Endothelial cell (in vitro differentiated cells): ENCODE measurements at places on chromosomes 5 and 9.

- peaks cover 3% of the 10 kb centered on the region for H3K27me3 ChIP-seq
- H3K36me3 ChIP-seq: peaks cover 42% of the 10 kb centered on the region
- H3K4me1 ChIP-seq: peaks cover 63% of the 10 kb centered on the region
- DNase-seq: peak; percentile 47
- H3K27ac ChIP-seq: peak overlapping the region; percentile 72
Measured at GRCh38 chr9:104868687-104869404, 59.1 kb downstream of the ABCA1 start.

GRCh38 chr5:66963559-66963971, 233.0 kb downstream of the CD180 start:
- H3K27ac ChIP-seq: peak overlapping the region; percentile 33
- peaks cover 11% of the 10 kb centered on the region for H3K36me3 ChIP-seq
- no peaks in the 10 kb centered on the region for H3K27me3 ChIP-seq
- no peak overlapping the region for H3K4me3 ChIP-seq
- DNase-seq: no peak

DNA sequence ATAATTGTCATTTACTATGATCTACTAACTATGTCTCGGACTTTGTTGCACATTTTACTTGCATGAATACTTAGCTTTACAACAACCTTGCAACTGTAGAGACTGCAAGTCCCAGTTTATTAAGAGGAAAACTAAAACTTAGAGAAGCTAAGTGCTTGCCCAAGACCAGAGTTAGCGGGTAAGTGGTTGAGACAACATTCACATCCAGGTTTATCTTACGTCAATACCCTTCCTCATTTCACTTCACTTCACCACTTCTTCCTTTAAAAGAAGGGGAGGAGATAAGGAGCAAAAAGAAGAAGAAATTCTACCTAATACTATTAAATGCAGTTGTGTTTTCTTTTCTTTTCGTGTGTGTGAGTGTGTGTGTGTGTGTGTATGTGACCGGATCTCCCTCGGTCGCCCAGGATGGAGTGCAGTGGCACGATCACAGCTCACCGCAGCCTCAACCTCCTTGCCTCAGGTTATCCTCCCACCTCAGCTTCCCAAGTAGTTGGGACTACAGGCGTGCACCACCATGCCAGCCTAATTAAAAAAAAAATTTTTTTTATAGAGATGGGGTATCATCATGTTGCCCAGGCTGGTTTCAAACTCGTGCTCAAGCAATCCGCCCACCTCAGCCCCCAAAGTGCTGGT, 37.4 kb downstream of the MEGF9 start:
- H3K27ac ChIP-seq: no peak overlapping the region
- no peaks in the 10 kb centered on the region for H3K4me1 ChIP-seq
- H3K4me3 ChIP-seq: no peak overlapping the region
- no peak for DNase-seq

DNA sequence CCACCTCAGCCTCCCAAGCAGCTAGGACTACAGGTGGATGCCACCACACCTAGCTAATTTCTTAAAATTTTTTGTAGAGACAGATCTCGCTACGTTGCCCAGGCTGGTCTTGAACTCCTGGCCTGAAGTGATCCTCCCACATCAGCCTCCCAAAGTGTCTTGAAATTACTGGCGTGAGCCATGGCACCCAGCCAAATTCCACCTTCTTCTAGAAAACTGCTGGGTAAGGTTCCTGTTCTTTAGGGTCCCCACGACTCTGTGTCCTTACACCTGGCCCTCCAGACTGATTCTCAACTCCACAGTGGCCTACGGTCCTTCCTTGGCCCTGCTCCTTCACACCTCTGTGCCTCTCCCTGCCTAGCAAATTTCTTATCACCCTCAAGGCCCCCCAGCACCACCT, 1.9 kb downstream of the MAPK9 start:
- peaks cover 17% of the 10 kb centered on the region for H3K27me3 ChIP-seq
- H3K36me3 ChIP-seq: peaks cover 20% of the 10 kb centered on the region
- no peak for DNase-seq

DNA sequence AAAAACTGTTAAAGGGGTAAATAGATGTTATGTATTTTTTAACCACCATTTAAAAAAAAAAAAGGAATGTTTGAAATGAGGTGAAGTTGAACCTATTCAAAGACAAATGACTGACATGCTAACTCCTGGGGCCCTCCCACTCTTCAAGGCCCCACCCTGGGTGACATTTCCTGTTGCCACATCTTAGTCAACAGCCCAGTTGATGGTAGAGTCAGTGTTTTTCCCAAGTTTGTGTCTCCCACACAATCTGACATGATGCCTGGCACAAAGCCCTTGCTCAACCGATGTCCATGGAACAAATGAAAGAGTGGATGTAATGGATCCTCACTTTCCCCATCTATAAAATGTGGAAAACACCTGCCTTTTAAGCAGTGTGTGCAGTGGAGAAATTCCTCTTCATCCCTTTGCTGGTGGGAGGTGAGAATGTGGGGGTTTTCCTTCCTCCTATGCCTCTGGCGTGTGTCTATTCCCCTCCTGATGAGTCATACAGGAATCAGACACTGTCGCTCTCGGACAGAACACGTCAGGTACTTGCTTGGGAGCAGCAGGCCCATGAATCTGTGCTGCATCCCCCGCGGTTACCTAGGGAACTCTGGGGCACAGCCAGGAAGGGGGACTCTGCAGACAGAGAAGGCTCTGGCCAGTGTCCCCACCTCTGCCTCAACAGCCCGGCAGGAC, 13.7 kb upstream of the ADRA1B start:
- no peak overlapping the region for H3K4me3 ChIP-seq
- H3K4me1 ChIP-seq: peaks cover 2% of the 10 kb centered on the region
- H3K36me3 ChIP-seq: no peaks in the 10 kb centered on the region

DNA sequence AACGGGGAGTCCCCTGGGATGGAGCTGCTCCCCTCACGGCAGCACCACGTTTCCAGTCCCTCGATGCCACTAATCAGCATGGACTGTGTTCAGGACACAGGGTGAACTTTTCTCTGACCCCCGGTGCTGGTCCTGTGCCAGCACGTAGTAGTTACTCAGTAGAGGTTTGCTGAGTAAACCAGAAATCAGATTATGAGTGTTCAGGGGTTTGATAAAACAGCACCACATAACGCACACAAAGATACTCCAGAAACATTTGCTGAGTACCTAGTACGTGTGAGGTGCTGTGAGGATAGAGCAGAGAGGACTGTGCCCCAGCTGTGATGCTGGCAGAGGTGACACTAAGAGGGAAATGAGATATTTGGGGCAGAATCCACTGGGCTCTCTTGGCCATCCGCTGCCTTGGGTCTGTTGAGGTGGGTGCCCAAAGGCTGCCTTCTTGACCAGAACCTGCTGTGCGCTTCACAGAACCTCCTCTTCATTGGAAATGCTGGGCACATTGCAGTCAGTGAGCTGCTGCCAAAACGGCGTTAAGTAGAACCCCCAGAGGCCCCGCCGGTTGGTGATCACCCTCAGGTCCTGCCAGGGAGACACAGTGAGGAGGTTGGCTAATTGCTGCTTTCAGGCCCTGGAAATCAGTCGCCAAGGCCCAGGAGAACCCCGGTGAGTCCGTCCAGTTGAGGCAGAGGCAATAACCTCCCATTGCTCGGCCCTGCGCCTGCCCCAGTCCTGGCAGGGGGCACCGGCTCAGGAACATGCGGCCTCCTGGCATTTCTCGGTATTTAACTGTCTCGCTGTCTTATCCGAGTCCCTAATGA, 49.4 kb downstream of the NEURL1B start:
- no peak for DNase-seq
- H3K36me3 ChIP-seq: no peaks in the 10 kb centered on the region
- H3K27me3 ChIP-seq: peaks cover 9% of the 10 kb centered on the region
- peaks cover 17% of the 10 kb centered on the region for H3K4me1 ChIP-seq

DNA sequence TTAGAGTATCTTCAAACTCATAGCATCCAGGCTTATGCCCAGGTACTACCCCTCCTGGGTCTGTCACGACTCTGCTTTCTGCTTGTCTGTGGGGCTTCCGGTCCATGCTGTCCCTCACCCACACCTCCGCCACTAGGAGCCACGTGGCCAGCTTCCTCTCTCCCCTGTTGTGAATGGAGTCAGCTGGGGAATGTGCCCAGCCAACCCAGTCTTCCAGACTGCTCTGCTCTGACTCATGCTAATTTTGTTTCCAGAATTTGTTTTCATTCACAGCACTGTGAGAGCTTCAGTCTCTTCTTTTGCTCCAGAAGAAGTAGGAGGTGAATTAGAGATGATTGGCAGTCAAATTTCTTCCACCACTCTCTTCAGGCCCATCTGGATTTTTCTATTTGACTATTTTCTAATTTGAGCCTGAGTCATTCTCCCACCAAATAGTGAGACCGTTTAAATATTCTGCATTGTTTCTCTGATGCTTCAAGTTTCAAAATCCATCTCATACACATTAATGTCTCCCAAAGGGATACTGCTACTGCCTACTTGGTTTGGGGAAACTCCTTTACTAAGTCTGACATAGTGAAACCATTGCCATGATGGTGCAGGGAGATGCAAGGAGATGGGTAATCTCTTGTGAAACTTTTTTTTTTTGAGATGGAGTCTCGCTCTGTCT, 424.1 kb upstream of the KIF2A start:
- H3K4me3 ChIP-seq: no peak overlapping the region
- no peaks in the 10 kb centered on the region for H3K36me3 ChIP-seq
- H3K27ac ChIP-seq: no peak overlapping the region
- DNase-seq: no peak
- peaks cover 2% of the 10 kb centered on the region for H3K27me3 ChIP-seq

DNA sequence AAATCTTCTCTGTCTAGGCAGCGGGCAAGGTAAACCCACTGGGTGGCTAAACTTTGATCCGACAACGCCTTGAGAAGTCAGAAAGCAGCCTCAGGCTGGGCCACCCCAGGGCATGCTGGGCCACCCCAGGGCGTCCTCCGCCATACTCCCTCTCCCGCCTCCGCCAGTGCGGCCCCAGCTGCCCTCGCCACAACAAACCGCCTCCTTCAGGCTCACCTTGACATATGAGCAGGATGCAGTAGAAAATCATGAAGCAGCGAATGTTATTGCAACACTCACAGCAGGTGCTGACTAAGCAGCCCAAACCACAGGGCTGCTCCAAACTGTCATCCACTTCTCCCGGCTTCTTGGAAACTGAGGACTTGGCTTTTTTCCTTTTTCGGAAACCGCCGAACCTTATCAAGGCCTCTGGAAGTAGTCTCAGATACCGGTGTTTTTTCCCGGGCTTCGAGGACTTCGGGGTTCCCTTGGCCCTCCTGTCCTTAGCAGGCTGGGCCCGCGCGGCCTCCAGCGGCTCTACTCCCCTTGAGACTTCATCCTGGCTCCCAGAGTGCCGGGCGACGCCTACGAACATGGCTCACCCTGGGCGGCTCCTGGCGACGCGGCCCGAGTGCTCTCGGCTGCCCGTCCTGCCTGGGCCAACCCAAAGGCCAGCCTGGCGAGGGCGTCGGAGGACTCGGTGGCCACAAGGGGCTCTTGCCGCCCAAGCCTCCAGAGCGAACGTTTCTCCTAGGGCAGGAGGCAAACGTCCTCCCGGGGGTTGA, at the start of gene SLCO6A1:
Gene SLCO6A1 (minus strand): TSS at position 731 of the 764 bp plus-strand sequence. CDS start 157 bp downstream, at position 574.
- no peak within 1 kb of the TSS for H3K27ac ChIP-seq
- H3K4me3 ChIP-seq: no peak within 1 kb of the TSS
- no peak for DNase-seq
- H3K27me3 ChIP-seq: no peaks in the 10 kb centered on the region
- H3K4me1 ChIP-seq: no peaks in the 10 kb centered on the region

GRCh38 chr9:30519756-30520155, 1864.7 kb upstream of the ACO1 start:
- DNase-seq: no peak
- H3K4me3 ChIP-seq: no peak overlapping the region
- no peaks in the 10 kb centered on the region for H3K27me3 ChIP-seq
- no peaks in the 10 kb centered on the region for H3K4me1 ChIP-seq
- H3K27ac ChIP-seq: no peak overlapping the region

GRCh38 chr5:113489299-113489698, 1.0 kb upstream of the MCC start:
- H3K4me3 ChIP-seq: no peak overlapping the region
- H3K4me1 ChIP-seq: peaks cover 2% of the 10 kb centered on the region
- H3K27ac ChIP-seq: no peak overlapping the region
- no peak for DNase-seq
- peaks cover 8% of the 10 kb centered on the region for H3K36me3 ChIP-seq

GRCh38 chr5:99285606-99286005, 356.8 kb upstream of the CHD1 start:
- H3K27me3 ChIP-seq: no peaks in the 10 kb centered on the region
- H3K4me1 ChIP-seq: no peaks in the 10 kb centered on the region
- no peak overlapping the region for H3K4me3 ChIP-seq
- no peak overlapping the region for H3K27ac ChIP-seq
- DNase-seq: no peak
- H3K36me3 ChIP-seq: no peaks in the 10 kb centered on the region

- peaks cover 2% of the 10 kb centered on the region for H3K27me3 ChIP-seq
- peaks cover 5% of the 10 kb centered on the region for H3K36me3 ChIP-seq
- no peak overlapping the region for H3K4me3 ChIP-seq
- H3K4me1 ChIP-seq: peaks cover 7% of the 10 kb centered on the region
- H3K27ac ChIP-seq: no peak overlapping the region
- no peak for DNase-seq
Measured at GRCh38 chr5:112254303-112254702, 164.8 kb downstream of the EPB41L4A start.

DNA sequence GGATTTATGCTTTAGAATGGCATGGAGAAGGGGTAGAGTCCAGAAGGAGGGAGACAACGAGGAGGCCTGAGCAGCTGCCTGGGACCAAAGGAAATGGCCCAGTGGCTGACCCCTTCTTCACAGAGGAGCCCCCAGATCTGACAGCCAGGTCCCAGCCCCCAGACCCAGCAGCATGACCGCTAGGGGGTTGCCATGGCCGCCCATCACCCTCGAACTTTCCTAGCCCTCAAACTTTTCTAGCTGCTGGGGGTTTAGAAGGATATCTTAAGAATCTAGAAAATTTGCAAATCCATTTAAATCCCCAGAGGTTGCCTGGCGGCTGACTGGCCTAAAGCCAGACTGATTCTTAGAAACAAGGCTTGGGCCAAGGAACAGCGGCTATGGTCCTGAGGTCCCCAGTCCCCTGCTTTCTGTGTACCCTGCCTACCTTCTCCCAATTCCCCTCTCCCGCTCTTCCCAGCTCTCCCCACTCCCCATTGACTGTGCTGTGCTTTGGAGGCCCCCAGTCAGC, 972 bp downstream of the PDGFRB start:
- H3K4me3 ChIP-seq: no peak overlapping the region
- H3K36me3 ChIP-seq: peaks cover 8% of the 10 kb centered on the region
- peaks cover 13% of the 10 kb centered on the region for H3K27me3 ChIP-seq

DNA sequence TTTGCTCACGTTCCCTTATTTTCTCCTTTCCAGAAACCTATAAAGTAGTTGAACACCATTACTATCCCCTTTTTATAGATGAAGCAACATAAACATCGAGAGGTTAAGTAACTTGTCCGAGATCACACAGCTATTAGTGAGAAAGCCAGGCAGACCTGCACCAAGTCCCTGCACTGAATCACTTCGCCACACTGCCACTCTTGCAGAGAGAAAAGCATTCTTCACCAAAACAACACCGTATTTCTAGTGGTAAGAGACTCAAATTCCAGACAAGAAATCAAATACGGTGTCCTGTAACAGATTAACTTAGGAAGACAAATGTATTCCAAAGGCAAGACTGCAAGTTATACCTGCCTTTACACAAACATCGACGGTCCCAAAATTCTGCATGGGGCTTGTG, 82.0 kb upstream of the DMRT1 start:
- H3K36me3 ChIP-seq: no peaks in the 10 kb centered on the region
- H3K4me1 ChIP-seq: peaks cover 8% of the 10 kb centered on the region
- no peak for DNase-seq
- no peak overlapping the region for H3K27ac ChIP-seq
- H3K4me3 ChIP-seq: no peak overlapping the region

GRCh38 chr5:135546912-135547311, 11.1 kb upstream of the NEUROG1 start:
- H3K36me3 ChIP-seq: no peaks in the 10 kb centered on the region
- H3K4me3 ChIP-seq: no peak overlapping the region
- H3K4me1 ChIP-seq: peaks cover 14% of the 10 kb centered on the region
- H3K27me3 ChIP-seq: peaks cover 31% of the 10 kb centered on the region
- no peak for DNase-seq
